T-helper 2 cell (primary cell): ENCODE measurements at places on chromosomes 3 and 15.

DNA sequence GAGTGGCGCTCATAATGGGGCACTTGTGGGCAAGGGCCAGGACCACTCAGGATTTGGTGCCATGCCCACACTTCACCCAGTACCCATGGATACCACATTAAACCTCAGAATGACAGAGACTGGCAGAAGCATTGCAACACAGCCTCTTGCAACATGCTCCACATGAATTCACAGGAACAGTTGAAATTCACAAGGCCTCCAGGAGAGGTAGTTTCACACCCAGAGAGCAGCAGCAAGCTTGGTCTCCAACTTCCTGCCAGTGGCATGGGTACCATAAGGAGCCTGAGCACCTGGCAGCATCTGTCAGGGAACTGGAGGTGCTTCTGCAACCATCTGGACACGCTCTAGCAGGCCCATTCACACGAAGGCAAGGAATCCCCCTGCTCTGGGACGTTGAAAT lies 101.0 kb downstream of the OSBPL10 start:
- DNase-seq, result no peak

DNA sequence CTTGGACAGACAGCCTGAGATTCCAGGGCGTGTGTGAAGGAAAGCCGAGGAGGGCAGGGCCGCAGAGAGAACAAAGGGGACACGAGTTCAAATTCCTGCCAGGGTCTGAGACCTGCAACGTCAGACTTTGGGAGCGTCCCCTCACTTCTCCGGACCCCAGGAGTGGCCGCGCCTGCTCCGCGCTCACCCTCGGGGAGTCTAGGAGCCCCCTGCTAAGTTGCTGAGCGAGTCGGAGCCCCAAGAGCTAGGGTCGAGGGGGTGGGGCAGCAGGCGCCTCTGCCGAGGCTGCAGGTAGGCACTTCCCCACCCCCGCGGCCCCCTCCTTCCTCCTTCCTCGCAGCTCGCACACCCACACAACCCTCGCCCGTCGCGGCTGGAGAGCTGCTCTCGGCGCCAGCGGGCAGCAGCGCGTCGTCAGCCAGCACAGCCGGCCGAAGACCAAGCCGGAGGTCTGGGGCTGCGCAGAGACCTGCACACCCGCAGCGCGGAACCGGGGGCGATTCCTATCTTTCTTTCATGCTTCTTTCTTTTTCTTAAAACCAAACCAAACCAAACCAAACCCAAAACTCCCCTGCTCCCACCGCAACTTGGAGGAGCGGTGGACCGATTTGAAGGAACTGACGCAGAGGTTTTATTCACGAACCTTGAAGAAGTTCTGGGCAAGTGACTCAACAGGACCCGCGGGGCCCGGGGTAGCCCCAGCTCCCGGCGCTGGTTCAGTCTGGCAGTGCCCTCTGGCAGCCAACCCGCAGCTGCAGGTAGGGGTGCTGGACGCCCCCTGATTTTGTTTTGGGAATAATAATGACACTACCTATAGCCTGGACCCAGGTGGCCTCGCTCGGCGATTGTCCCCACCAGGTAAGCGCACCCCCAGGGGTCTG lies at the start of gene ANKRD34C:
TSS of gene ANKRD34C (plus strand) at position 352 of the 881 bp plus-strand sequence. CDS start 10,563 bp downstream, outside the sequence.
- DNase-seq, result no peak

DNA sequence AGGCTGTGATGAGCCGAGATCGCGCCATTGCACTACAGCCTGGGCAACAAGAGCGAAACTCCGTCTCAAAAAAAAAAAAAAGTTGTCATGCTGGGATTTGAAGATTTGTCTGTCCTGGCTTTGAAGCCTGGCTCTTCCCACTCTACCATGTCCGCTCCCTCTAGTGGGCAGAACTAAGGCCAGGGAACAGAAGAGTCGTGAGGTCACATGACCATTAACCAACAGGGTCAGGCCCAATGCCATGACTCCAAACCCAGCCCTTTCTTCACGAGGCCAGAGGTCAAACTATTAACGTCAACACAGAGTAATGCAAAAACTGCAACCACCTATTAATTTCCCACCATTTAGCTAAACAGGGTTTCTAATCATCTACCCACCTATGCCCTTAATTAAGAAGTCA lies 212.1 kb downstream of the ADAMTS17 start:
- DNase-seq, result no peak

DNA sequence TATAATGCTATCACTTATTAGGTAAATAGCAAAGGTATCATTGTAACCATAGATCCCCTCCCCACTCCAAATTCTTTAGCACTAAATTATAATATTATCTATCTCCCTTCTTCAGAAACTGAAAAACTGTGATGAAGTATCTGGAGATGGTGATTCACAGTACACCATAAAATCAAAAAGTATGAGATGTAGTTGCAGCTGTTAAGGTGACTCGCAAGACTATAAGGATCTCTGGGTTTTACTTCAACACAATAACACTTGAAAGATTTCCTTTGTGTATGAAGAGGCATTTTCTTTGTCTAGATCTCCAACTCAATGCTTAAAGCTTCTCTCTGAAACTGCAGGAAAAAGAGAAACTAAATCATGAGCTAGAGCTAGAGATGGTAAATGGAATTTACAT lies 46.9 kb downstream of the IFT57 start:
- DNase-seq, result no peak

- no peak for DNase-seq
These were observed 142.4 kb downstream of the TCF12 start for GRCh38 chr15:57060799-57061198.

- peak; percentile 76 for DNase-seq
These were observed 17.5 kb upstream of the FANCD2 start for GRCh38 chr3:10008588-10009344.

DNA sequence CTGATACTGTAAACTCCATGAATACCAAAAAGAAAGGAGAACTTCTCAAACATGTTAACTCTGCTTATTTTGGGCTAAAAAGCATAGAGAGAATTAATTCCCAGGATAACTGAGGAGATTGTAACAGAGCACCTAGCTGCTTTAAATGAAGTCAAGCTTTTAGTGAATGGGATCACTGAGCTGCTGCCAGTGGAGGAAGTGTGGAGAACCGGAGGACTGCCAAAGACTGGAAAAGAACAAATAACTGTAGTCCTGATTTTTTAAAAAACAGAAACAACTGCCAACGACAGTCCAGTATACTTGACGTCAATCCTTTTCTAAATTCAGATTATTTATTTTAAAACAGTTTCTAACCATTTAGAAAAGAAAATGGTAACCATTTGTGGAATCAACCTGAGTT lies 3.3 kb downstream of the C3orf70 start:
- no peak for DNase-seq

GRCh38 chr3:164851905-164852304 lies 226.4 kb downstream of the SI start:
- DNase-seq, result no peak

DNA sequence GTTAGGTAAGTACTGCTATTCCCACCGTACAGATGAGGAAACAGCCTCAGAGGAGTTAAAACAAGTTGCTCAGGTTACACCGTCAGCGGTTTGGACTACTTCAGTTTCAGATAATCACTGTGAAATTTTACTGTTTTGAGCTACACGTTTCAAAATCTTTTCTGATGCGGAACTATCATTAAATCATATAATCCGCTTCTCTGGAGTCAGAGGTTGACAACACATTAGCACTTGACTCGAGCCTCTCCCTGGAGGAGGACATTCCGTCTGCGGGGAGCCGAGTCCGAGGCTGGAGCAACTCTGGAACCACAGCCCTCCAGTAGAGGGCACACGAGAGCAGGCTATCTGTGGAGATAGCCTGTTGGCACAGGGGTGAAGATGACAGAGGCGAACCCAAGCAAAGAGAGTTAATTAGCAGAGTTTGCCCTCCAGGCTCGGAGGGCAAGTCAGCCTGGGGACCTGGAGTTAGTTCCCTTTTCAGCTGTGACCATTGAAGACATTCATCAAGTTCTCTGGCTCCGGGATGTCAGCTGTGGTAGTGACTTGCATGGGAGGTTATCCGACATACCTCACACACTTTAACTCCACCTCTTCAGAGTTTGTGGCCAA lies 131.2 kb downstream of the IGF1R start:
- DNase-seq, result peak; percentile 33

GRCh38 chr15:61780278-61780980 lies 279.8 kb downstream of the VPS13C start:
- DNase-seq, result no peak

- DNase-seq, result no peak
These were observed 16.3 kb downstream of the SNAPC5 start for GRCh38 chr15:66481107-66481856.

DNA sequence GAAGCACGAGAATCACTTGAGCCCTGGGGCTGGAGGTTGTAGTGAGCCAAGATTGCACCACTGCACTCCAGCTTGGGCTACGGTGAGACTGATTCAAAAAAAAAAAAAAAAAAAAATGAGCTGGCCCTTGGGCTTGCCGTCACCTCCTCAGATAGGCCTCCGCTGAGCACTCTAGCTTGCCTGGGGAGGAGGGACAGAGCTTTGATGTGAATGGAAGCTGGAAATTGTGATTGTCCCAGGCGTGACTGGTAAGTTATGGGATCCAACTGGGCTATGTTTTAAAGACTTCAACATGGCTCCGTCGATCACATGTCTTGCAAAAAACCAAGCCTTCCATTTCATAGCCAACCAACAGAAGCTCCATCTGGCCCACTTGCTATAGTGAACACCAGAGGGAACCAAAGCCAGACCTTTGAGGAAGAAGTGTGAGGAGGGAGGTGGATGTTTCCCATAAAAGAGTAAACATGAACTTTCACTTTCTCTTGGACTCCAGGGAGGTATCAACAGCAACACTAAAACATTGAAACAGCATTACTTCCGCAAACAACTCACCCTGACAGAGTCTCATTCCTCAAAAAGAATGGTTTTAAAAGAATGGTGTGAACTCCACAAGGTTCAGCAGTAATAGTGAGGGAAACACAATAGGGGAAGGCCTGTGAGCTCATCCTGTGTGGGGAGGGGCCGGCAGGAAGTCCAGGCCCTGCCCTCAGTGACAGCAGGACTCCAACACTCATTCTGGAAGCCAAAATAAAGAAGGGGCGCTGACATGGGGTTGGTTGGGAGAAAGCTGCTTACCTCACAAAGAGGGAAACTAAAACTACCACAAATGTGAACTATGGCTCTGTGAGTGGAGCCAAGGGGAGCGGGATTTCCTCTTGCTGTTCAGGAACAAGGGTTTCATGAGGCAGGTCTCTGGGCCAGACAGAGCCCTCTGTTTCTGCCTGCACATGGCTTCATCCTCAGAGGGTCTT lies 59.2 kb upstream of the IL12A start:
- peak; percentile 58 for DNase-seq

DNA sequence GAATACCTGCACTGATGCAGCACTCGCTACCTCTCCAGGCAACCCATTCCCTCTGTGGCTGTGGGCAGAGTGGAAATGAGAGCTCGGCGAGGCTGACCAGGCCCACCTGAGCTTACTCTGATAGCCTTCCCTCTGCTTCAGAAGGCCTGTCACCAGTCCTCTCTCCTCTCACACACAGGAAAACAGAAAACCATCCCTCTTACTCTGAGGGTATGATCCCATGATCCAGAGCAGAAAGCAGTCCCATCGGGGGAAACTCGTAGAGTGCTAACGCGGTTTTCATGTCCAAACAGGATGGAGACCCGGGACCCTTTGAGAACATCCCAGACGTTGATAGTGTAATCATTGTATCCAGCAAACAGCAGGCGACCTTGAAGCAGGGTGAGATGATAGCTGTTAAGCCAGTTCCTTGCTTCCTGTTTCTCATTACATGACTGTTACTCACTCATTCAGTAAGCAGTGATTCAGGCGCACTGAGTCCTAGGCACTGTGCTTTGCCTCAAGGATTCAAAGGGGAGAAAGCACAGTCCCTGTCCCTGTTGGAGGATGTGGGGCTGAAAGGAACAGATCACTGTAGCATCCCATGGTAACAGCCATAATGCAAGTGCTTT lies 11.8 kb upstream of the BCL2L10 start:
- no peak for DNase-seq

GRCh38 chr15:60162251-60162967 lies 158.3 kb downstream of the FOXB1 start:
- DNase-seq, result no peak

DNA sequence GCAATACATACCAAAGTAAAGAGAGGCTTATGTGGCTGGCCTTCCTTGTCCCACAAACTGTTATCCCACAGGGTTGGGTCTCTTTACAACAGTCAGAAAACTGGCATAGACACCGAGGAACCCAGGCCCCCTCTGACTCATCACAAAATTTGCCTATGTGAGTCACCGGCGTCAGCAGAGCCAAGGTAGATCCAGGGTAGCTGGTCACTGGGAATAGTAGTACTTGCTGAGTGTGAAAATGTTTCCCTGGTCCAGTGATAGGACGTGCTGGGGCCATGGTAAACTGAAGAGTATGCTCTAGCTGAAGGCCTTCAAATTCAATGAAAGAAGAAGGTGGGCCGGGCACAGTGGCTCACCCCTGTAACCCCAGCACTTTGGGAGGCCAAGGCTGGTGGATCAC lies 27.1 kb upstream of the SKIL start:
- DNase-seq, result no peak

DNA sequence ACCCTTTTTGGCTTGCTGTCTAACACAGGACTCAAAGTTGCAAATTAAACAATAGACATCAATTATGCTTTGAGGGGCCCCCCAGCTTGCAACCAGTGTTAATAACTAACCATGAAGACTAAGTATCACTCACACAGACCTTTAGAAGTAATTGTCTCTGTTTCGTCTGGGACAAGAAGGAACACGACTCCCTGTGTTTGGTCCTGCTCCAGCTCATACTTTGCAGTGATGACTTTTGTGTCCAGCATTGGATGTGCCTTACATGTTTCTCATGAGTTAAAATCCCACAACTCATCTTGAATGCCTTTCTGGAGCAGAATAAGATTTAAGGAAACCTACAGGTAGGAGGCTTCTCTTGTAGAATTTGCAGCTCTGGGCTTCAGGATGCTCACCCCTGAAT lies 53.1 kb downstream of the GMNC start:
- no peak for DNase-seq

- no peak for DNase-seq
These were observed 64.8 kb upstream of the THSD4 start for GRCh38 chr15:71050461-71050860.

DNA sequence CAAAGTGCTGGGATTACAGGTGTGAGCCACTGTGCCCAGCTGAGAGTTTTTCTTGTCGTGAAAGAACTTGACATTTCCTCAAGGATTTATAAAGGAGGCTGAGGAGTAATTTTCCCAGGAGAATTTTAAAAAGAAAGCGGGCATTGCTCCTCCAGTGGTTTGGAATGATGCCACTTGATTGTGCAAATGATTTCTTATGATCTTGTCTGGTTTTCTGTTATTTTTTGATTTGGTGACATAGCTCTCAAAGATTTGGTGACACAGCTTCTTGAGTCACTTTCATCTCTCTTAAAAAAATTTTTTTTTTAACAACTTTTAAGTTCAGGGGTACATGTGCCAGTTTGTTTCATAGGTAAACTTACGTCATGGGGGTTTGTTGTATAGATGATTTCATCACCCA lies 24.6 kb upstream of the NFKBIZ start:
- DNase-seq, result no peak

DNA sequence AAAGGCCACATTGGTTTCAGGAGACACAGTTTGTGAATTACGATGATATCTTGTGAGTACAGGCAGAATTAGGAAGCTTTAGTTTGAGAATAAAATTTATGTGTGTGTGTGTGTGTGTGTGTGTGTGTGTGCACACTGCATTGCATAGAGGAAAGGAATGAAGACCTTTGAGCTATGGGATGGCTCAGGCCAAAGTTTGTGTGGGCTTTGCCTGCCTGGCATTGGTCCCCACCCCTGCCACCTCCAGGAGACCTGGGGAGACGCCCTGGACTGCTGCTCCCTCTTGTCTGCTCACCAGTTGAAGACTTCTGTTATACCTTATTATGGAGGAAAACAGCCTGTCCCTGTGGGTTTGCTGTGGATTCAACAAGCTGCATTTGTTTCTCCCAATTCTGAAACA lies 37.2 kb downstream of the TIGIT start:
- no peak for DNase-seq
